ENCODE measurements at places on chromosomes 3 and 15.
A peak's percentile ranks its signal among the peaks of the same experiment; 100 is the strongest.

GRCh38 chr15:59668556-59668955 is 11.2 kb upstream of the GTF2A2 start:
- no peak for DNase-seq

DNA sequence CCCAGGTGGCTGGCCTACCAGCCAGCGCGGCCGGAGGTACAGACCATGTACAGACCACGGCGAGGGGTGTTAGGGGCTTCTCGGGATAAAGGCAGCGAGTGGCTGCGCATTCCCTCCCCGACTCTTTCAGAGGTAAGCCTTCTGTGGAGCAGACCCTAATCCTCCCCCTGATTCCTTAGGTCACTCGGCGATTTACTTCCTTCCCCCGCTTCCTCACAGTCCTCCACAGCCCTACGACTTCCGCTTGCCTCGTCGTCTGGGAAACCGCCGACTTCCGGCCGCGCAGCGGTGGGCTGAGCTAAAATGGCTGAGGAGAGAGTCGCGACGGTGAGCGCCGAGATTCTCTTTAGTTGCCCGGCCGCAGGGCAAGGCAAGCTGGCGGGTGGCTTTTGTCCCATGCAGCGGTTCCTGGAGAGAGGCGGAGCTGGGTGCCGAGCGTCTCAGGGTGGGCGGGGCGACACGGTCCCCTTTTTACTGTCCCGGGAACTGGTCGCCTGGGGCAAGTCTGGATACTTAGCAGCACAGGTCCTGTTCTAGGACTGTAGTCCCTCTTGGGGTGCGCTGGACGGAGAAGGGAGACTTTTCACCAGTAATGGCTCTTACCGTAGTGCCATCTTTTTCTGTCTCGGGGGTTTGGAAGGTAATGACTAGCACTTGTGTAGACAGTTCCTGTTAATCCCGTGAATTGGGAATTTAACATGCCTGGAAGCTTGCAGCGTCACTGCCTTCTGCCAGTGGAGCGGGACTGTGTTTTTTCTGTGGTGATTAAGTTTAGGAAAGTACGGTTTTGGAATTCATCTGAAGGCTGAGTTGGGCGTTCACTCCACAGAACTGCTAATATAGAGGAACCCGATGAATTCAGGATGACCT is at the start of the genes BBS4 and HIGD2B:
Gene BBS4, plus strand, starts transcription at position 283 of the 870 bp plus-strand sequence. Its CDS starts 21 bp downstream, at position 304.
Gene HIGD2B, minus strand, starts transcription at position 258 of the 870 bp plus-strand sequence. CDS start 9,808 bp downstream, outside the sequence.
- peak; percentile 88 for DNase-seq

DNA sequence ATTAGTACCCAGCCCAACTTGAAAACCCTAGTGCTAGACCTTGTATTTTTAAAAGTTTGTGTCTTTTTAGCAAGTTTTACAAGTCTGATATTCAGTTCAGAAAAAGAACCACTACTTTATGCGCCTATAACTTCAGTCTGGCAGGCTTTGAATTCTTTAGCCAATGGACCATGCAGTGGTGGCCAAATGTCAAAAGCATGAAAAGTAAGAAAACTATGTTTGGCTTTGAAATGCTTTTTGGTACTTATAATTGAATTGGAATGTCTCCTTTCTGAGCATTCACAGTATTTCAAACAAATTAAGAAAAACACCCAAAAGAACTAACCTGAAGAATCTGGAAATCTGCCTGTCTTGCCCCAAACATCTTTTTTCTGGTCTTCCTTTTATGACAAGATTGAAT is 12.8 kb downstream of the WDR48 start:
- peak; percentile 62 for DNase-seq

- no peak for DNase-seq
Measured at GRCh38 chr15:39468331-39468730, 112.5 kb upstream of the THBS1 start.

DNA sequence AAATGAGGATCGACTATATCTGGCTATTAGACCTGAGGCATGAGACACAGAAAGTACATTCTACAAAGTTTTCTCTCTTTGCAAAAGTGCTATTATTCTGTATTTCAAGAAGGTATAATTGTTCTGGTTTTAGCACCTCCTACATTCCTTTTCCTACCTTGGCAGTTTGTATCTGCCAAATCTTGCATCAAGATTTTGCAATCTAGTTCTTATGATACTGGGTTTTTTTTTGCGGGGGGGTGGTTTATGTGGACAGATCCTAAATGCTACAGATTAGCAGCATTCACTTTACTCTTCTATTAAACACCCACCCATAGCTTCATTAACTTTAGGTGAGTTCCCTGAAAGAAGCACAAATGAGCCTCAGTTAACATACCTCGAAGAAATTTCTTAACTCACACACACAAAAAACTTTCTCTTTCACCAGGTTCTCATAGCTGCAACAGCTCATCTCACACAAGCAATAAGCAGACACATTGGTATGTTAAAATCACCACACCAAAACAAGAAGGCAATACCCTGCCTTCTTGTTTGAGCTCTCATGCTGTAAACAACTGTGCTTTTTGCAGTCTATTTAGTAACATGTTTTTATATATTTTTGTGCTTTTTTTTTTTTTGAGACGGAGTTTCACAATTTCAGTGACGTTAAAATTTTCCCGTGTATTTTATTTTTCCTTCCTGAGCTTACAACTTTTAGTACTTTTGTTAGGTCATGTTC is 73.0 kb upstream of the VGLL4 start:
- peak; percentile 7 for DNase-seq

- no peak for DNase-seq
Measured at GRCh38 chr15:78035321-78035751, 42.2 kb downstream of the TBC1D2B start.

DNA sequence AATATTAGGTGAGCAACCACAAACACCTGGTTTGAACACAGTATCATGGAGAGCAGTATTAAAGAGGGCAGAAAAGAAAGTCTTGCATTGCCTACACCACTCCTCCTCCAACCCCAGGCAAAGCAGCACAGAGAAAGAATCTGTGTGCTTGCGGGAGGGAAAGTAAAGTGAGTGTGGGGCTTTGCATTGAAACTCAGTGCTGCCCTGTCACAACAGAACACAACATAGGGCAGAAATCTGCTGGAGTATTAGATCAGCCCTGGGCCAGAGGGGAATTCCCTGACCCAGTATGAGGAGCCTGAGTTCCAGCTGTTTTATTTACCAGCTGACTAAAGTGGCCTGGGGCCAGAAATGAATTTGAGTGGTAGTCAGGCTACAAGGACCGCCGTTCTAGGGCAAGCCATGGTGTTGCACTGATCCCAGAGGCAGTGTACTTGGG is 75.5 kb downstream of the SPATA16 start:
- DNase-seq: peak; percentile 29

- DNase-seq: peak; percentile 82
Measured at GRCh38 chr15:85477730-85478129, 97.3 kb downstream of the AKAP13 start.

GRCh38 chr3:5806192-5806591 is 618.7 kb downstream of the EDEM1 start:
- peak; percentile 20 for DNase-seq

DNA sequence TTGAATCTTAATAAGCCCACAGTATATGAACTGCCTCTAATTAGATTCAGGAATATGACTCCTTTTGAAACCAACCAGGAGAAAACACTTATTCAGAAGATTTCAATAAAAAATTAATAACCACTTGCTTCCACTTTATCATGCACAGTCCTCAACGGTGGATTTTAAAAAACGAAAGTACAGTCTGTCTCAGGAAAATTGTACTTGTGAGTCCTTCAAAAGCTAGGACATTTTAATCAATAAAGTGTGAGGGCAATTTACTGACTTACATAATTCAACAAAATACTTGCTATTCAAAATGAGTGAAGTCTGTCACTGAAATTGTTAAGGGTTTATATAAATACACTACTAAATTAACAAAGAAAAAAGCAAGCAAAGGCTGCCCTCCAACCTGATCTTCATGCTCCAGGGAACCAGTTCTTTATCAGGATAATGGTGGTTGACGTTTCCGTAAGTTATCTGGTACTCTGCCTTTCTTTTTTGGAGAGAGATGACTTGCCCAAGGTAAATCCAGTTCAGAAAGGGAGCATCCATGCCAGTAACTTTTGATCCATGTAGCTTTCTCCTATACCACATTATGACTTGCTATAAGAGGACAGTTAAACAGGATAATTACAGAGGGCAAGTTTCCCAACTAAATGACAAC is 17.0 kb downstream of the SUCLG2 start:
- no peak for DNase-seq

GRCh38 chr15:88147760-88148159 is 108.8 kb downstream of the NTRK3 start:
- no peak for DNase-seq

DNA sequence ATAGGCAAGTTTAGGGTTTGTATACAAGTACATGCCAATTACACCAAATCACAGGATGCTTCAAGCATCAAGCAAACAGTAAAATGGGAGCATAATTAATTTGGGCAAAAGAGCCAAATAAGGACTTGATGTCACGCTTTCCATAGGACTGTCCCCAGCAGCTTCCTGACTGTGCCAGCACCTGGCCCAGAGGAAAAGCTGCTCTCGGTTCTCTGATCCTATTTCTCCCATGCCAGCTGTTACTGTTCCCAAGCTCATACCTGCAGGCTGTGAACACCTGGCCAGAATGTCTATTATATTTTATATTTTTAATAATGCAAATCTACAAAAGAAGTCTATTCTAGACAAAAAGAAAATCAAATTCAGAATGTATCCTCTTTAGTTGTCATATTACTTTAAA is 12.2 kb downstream of the ZXDC start:
- DNase-seq: no peak

DNA sequence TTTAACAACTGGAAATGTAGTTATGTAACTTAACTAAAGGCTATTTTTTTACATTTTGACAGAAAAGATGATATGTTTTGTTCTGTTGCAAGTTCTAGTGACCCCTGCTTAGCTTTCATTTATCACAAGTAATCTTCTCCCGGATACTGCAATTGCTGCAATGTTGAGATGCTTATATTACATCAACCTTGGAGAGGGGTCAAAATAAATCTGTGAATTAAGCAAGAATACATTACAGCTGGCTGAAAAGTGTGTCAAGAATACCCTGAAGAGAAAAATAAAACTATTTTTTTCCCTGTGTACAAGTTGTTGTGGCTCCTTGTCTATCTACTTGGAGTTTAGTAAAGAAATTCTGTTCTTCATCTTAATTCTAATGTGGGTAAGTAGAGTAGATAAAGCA is 232.1 kb upstream of the GOLIM4 start:
- DNase-seq: no peak

DNA sequence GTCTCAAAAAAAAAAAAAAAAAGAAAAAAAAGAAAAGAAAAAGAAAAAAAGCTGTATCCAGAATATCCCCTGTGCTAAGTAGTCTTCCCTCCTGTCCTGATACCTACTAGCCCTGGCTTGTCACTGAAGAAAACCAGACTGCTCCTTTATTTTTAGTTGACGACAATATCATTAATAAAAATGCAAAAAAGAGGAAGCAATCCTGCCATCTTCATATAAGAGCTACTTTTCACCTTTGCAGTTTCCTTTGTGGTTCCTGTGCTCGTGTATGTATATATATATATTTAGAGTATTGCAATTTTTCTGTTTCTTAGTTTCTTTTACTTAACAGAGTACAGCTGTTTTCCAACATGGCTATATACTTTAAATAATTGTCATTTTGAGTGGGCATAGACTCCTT is 13.6 kb downstream of the C3orf20 start:
- DNase-seq: no peak

DNA sequence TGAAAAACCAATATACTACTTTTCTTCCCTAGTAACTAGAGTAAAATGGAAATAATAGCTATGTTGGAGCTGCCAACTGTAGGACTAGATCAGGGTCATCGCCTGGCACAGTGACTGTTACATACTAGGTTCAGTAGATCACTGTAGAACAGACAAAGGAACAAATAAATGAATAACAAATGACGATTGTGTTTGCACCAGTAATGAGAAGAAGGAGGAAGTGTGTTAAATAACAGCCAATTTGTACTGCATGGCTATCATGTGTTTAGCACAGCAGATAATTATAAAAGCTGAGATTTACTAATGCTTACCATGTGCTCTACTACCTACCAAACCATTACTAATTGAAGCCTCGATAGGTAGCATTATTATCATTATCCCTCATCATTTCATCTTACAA is 85.3 kb upstream of the FXR1 start:
- DNase-seq: no peak

DNA sequence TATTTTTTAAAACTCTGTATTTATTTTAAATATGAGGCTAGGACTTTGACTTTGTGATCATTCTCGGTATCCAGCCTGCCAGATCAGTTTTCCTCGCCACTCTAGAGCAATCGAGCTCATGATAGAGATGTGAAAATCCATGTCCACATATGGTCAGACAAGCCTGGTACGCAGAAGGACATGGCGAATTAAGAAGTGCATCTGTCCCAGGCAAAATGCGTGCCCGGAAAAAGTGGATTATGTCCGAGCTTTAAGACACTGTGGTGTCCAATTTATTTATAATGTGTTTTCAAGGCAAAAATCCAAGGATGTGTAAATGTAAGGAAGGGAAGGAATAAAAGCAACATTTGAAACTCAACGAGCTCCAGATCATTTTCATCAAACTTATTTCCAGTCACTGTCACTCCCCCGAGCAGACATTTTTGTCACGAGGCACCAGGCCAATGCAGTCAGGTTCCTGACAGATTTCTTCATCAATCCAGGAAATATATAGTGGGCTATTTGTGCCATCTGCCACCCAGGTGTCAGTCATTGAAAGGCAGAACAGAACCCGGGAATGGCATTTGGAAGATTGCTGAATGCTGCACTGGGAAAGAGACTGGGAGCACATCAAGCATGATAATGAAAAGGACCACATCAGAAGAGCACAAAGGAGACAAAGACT is 825.7 kb downstream of the SQOR start:
- no peak for DNase-seq

DNA sequence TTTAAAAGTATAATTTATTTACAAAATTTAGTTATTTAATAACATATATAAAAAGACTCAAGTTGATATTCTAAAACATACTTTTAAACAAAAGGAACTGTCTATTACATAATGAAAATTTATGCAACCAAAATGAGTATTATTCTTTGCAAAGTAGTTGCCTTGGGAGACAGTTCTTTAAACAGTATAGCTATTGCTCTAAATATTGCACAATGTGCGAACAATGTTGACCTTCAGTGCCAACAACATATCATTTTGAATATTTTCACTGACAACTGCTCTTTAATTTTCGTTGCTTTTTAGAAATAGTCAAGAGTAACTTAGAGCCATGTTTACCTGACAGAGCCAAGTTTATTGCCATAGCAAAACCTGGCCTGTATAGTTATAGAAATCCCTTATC is 124.9 kb downstream of the ZBTB20 start:
- DNase-seq: no peak

DNA sequence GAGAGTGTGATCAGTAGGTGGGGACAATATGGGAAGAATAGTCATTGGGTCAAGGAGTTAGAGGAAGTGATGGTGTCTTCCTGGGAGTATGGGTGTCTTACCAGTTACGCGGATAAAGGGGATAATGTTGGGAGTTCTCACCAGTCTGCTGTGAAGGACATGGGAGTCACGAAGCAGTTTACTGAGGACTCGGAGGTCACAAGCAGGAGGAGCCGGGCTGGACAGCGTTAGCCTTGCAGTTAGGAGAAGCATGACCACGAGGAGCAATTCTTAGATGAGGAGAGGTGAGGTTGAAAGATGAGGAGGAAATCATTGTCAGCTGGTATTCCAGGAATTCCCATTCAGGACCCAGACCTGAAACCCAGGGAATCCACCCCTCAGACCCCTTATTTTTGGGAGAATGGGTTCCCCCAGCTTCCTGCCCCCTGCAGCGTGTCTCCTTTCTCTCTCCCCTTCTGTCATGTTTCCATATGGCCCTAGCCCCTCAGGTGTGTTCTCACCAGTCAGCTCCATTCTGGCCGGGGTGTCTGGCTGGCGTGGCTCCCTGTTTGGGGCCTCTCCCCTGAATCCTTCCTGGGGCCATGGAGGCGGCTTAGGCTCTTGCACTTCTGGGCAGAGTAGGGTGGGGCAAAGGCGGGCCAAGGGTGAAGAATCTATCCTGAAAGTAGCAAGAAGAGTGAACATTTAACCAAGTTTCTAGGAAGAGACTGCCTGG is 2.1 kb downstream of the THPO start:
- no peak for DNase-seq

- no peak for DNase-seq
Measured at GRCh38 chr3:133210656-133211055, 172.5 kb downstream of the TMEM108 start.
